ENCODE measurements at places on chromosomes 1 and 21. TPM values are rescaled to one million over a fixed set of nuclear protein-coding genes. Genes with fewer than 3 reads are reported as not detected.

- peak; percentile 71 for DNase-seq
These were observed 9.7 kb upstream of the HYI start for GRCh38 chr1:43463479-43463878.

The SLC9C2 gene
- total RNA-seq = not detected

The PALMD gene
- total RNA-seq = 6.8 TPM

DNA sequence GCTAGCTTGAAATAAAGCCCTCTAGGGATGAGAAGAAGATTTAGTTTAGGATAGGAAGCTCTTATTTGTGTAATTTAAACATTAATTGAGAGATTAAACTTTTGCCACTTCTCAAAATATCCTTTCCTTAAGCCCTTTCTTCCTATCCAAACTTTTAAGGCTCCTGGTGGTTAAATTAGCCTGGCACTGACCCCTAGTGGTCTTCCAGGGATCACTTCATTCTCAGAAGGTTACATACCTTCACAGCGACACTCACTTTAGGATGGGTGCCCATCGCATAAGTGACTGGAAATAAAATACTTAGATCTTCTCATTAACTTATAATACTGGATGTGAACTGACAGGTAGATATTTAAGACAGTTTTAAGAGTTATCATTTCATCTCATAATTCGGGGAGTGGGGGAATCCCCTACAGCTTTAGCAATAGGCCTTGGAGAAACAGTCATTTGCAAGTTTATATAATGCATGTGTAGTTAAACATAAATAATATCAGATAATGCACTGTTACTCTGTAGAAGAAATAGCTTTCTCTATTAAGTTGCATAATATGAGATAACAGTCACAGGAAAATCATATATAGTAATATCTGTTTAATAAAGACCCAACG is 7.4 kb downstream of the LHX9 start:
- peak; percentile 58 for DNase-seq

The MPL gene
- not detected for total RNA-seq

The CFAP107 gene
- not detected for total RNA-seq

DNA sequence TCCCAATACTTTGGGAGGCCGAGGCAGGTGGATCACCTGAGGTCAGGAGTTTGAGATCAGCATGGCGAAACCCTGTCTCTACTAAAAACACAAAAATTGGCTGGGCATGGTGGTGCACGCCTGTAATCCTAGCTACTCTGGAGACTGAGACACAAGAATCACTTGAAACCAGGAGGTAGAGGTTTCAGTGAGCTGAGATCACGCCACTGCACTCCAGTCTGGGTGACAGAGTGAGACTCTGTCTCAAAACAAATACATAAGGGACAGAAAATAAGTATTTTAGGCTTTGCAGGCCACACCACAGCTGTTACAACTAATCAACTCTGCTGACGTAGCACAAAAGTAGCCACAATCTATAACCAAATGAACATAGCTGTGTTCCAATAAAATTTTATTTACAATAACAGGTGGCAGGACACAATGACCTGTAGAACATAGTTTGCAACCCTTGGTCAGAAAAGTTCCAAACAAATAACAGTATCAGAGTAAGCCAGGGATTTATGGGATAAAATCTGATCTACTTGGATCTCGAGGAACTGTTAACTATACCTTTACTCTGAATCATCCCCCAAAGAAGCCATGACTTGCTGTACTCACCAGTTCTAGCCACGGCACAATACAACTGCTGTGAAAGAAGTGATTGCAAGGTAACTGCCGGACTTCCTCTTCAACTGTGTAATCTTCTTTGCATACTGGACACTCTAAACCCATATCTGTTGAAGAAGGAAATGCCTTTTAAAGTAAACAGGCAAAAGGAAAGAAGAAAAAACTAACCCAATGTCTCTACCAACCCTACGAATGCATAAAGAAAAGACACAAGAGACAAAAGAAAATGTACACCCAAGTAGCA is 28.3 kb downstream of the CD160 start:
- DNase-seq = no peak

- DNase-seq = peak; percentile 44
These were observed 133.2 kb upstream of the BARHL2 start for GRCh38 chr1:90850181-90850897.

The BLACAT1 gene
- total RNA-seq = not detected

GRCh38 chr1:242784084-242784483 is 259.6 kb upstream of the PLD5 start:
- no peak for DNase-seq

GRCh38 chr1:94244816-94245215 is 7.4 kb upstream of the ARHGAP29 start:
- no peak for DNase-seq

GRCh38 chr1:15684468-15685291 is 560 bp downstream of the PLEKHM2 start:
- peak; percentile 42 for DNase-seq

GRCh38 chr21:41164981-41165655 is 2.8 kb upstream of the BACE2 start:
- DNase-seq = no peak

The LIPI gene
- not detected for total RNA-seq

- DNase-seq = no peak
These were observed 136.1 kb downstream of the TGFBR3 start for GRCh38 chr1:91749788-91750231.

- DNase-seq = no peak
These were observed 192.9 kb upstream of the PTGFR start for GRCh38 chr1:78297836-78298235.

DNA sequence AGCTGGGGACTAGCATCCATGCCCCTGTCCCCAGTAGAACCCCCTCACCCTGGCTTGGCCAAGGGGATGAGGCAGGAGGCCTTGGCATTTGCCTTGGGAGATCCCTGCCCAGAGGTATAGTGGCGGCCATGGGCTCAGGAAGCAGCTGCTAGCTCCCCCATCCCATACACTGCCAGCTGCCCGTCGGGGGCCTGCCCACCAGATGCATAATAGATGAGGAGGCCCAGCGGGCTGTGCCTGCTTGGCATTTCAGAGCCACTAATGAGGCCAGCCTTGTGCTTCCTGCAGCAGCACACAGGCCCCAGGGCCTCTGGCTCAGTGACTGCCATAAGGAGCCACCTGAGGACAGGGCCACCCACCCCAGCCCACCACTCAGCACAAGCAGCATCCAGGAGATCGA is 23.6 kb downstream of the RAP1GAP start:
- no peak for DNase-seq

- DNase-seq = peak; percentile 73
These were observed 216.0 kb downstream of the DYRK1A start for GRCh38 chr21:37582590-37582989.

The OTUD3 gene
- total RNA-seq = 13.4 TPM

DNA sequence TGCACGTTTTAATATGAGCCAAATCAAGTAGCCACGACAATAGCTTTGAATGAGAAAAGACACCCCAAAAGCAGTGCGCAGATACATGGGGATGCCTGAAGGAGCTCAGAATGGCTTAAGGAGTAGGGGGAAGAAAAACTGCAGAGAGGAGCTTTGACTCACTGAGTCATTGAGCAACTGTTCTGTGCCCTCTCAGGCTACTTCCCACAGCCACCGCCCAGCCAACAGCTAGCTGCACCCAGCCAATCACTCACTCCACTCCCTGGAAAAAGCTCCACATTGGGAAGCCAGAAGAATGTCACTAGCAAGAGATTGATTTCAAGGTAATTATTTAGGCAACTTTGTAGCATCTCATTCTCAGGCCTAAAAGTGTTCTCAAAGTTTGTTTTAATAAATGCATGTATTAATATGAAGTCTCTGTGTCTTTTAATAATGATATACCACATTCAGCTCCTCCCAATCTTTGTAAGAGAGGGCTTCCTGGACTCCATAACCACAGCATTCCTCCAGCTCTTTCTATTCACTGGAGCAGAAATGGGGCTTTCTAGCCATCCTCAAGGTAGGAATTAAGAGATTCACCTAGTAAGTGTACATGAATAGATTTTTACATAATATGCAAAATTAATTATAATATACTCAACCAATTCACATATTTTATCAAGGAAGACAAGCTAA is 16.8 kb downstream of the DUSP10 start:
- DNase-seq = peak; percentile 66

GRCh38 chr21:28615276-28615675 is 377.4 kb downstream of the LTN1 start:
- peak; percentile 26 for DNase-seq

- no peak for DNase-seq
These were observed 44.1 kb upstream of the RHOU start for GRCh38 chr1:228691211-228691610.

DNA sequence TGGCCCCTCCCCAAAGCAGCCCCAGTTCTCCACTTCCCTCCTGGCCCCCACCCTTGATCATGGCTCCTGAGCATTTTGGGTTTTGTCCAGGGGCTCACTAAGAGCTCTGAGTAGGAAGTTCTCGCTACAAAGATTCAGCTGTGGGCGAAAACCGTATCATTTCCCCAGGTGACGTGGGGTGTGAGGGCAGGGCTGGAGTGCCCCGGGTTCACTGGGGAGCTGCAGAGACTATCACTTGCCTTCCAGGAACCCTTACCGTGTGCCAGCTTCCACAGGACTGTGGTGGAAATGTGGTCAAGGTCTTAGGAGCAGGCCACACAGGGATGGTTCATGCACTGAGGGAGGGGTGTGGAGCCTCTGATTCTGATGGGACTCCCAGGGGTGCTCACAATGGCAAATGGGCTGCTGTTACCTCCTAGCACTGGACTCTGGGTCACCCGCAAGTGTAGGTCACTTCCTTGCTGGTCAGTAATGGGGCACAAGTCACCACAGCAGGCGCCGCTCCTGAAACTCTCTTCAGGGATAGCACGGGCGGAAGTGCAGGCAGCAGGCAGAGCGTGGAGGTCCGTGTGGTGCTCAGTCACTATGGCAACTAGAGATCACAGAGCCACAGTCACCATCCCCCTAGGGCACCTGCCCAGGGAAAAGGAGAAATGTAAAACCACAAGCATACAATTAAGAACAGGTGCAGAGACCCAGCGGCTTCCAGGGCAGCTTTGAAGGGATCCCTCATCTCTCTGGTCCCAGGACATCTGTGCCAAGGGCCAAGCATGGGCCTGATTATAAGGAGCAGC is 35.4 kb downstream of the RSPH1 start:
- no peak for DNase-seq

- DNase-seq = peak; percentile 16
These were observed 19.8 kb downstream of the PRPF38A start for GRCh38 chr1:52424231-52424636.

Data from fibroblast of villous mesenchyme (primary cell).